Lung microvascular endothelial cell (primary cell): ENCODE measurements at places on chromosomes 7 and 10. TPM values are rescaled to one million over a fixed set of nuclear protein-coding genes. Genes with fewer than 3 reads are reported as not detected.

MKX gene
- total RNA-seq, result 0.20 TPM in 1 of 2 replicates, not detected in the other

TMEM176A gene
- not detected in 2 replicates for total RNA-seq

GJC3 gene
- total RNA-seq, result 0.65 and 1.2 TPM in 2 replicates

VIPR2 gene
- not detected in 2 replicates for total RNA-seq

GRCh38 chr7:20408467-20408826 lies 77.7 kb downstream of the ITGB8 start:
- DNase-seq, result no peak
